ENCODE measurements at places on chromosomes 6 and 20. TPM values are rescaled to one million over a fixed set of nuclear protein-coding genes. Genes with fewer than 3 reads are reported as not detected.

Gene WDR27
- total RNA-seq: 8.5 TPM

Gene BMP7
- total RNA-seq: not detected

Gene CYP39A1
- 0.19 TPM for total RNA-seq

Gene RIOK1
- 12.9 TPM for total RNA-seq

Gene SAPCD1
- total RNA-seq: 0.44 TPM

Gene ALDH5A1
- 1.6 TPM for total RNA-seq

Gene GRM1
- total RNA-seq: not detected

Gene OLIG3
- total RNA-seq: not detected

Gene RGS17
- 9.2 TPM for total RNA-seq

Gene TTBK1
- not detected for total RNA-seq

Gene GJA1
- total RNA-seq: 71.6 TPM

Gene NRSN1
- total RNA-seq: not detected

Gene C6orf141
- total RNA-seq: 2.2 TPM

Gene TPD52L1
- 5.3 TPM for total RNA-seq

Gene CLPSL1
- not detected for total RNA-seq

Gene BMP5
- total RNA-seq: not detected

Gene MAP3K4
- total RNA-seq: 14.3 TPM

Gene CENPB
- total RNA-seq: 54.4 TPM

Gene POU5F1
- not detected for total RNA-seq

Gene PGC
- not detected for total RNA-seq

Gene BHLHE23
- not detected for total RNA-seq

Gene ETV7
- total RNA-seq: 1.6 TPM

Gene OOEP
- total RNA-seq: not detected

Gene CAGE1
- total RNA-seq: not detected

Gene ADGRF4
- total RNA-seq: 0.94 TPM

Gene HLA-G
- not detected for total RNA-seq

Gene PDE7B
- 41.9 TPM for total RNA-seq

Gene BPIFB4
- 0.24 TPM for total RNA-seq

Gene SYCP2L
- not detected for total RNA-seq

Gene HMGCLL1
- not detected for total RNA-seq

Gene SGK2
- 0.69 TPM for total RNA-seq

Gene C20orf202
- total RNA-seq: not detected

Gene FAM83C
- total RNA-seq: not detected

Gene POM121L2
- total RNA-seq: not detected

Gene PSORS1C1
- total RNA-seq: 0.64 TPM

Gene CST5
- total RNA-seq: not detected

Gene RNF182
- total RNA-seq: 0.12 TPM

Gene FNDC11
- 0.12 TPM for total RNA-seq

Gene CUL7
- 36.4 TPM for total RNA-seq

Gene ADAM33
- total RNA-seq: 14.1 TPM

Gene B3GAT2
- not detected for total RNA-seq

Gene WFDC13
- not detected for total RNA-seq

Gene AGER
- 0.50 TPM for total RNA-seq

Gene IL17A
- not detected for total RNA-seq

Gene GMEB2
- 9.0 TPM for total RNA-seq

Gene ALDH8A1
- total RNA-seq: 0.59 TPM

Gene COMMD7
- total RNA-seq: 11.8 TPM

Gene PTGIS
- total RNA-seq: 33.8 TPM

Gene FOXS1
- not detected for total RNA-seq

Measured in cardiac ventricle fibroblast (primary cell).